K562 (cell line): ENCODE measurements at places on chromosomes 5 and 9.

GRCh38 chr5:167049771-167050567, 1241.5 kb upstream of the WWC1 start:
- no peak for DNase-seq

- DNase-seq = no peak
Observed at GRCh38 chr5:4532705-4533080, 607.4 kb upstream of the ADAMTS16 start.

- no peak for DNase-seq
Observed at GRCh38 chr9:126295082-126295477, 31.5 kb upstream of the MVB12B start.

DNA sequence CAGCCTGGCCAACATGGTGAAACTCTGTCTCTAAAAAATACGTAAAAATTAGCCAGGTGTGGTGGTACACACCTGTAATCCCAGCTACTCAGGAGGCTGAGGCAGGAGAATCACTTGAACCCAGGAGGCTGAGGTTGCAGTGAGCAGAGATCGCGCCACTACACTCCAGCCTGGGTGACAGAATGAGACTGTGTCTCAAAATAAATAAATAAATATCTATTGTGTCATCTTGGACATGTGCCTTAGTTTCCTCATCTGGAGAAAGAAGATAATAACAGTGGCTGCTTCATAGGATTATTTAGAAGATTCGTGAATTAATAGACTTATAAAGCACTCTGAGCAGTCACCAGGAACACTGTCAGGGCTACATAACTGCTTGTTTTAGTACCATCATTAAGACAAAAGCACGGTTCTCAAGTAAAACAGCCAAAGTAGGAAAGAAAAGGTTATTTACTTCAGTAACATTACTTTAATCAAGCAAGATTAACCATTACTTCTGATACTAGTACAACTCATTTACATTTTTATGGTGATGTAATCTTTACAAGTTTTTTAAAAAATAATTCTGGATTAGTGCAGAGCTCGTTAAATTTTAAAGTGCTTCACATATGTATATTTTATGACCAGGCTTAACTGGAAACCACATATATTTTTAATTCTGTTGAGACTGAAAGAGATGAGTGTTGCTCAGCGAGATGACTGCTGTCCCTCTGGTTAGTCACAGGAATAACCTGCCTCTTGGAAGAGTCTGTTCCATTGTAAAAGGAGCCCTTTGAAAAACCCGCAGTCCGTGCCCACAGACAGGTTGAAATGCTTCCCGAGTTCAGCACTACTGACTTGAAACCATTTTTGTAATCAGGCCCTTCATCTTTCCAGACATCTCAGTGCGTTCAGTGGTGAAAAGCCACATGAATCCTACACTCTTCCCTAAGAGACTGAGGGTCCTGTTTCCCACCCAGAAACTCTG, 36.7 kb downstream of the ANKH start:
- DNase-seq = no peak

GRCh38 chr5:139019880-139020279, 144.7 kb upstream of the LRRTM2 start:
- no peak for DNase-seq

- no peak for DNase-seq
Observed at GRCh38 chr5:40976041-40976440, 66.7 kb downstream of the C7 start.

GRCh38 chr5:57505272-57506200, 22.9 kb upstream of the ACTBL2 start:
- DNase-seq = no peak

DNA sequence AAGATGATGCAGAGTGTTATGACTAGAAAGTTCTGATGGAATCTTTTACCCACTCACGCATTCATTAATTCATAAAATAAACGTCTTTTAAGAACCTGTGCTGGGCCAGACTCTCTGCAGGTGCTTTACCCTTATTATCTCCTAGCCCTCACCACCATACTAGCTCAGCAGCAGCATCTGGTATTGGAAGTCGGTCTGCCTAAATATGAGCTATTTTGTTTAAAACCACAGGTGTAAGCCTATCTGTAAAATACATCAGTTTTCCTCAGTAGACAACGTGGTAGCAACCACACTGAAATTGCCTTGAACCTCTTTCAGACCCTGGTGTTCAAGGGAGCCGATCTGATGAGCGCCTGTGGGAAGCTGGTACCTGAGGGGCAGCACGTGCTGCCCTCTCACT, 69.4 kb downstream of the PPIC start:
- no peak for DNase-seq
